ENCODE measurements at places on chromosomes 16 and 17.

DNA sequence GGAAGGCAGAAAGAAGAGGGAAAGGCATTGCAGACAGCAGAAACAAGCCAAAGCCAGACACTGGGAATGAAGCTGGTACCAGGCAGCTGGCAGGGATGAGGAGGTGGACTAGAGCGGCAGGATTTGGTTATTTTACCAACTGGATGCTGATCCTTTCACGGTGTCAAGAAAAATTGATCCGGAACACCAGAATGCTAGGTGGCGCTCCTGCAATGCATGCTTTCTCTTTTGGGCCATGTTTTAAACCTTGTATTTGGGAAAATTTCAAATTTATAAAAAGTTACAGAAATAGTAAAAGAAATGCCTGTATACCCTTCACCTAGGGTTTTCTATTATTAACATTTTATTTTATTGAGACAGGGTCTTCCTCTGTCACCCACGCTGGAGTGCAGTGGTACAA is 224.7 kb downstream of the SOX9 start:
- DNase-seq = no peak
- no peak overlapping the region for H3K4me3 ChIP-seq

DNA sequence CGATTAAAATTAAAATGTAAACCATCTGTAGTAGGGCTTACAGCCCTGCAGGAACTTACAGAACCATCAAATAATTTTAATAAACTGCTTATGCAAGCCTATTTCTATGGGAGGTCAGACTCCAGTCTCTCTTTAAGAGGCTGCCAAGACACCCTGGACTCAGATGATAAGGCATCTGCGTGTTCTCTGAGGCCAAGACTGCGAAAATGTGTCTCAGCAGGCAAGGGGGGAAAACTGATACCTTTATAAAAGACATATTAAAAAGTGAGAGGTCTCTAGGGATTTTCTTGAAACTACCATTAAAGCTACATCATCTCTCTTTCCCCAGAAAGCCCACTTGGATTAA is 32.2 kb downstream of the MPHOSPH6 start:
- peaks cover 4% of the 10 kb centered on the region for H3K4me1 ChIP-seq
- H3K4me3 ChIP-seq = no peak overlapping the region
- H3K27me3 ChIP-seq = no peaks in the 10 kb centered on the region
- DNase-seq = no peak
- H3K36me3 ChIP-seq = no peaks in the 10 kb centered on the region

DNA sequence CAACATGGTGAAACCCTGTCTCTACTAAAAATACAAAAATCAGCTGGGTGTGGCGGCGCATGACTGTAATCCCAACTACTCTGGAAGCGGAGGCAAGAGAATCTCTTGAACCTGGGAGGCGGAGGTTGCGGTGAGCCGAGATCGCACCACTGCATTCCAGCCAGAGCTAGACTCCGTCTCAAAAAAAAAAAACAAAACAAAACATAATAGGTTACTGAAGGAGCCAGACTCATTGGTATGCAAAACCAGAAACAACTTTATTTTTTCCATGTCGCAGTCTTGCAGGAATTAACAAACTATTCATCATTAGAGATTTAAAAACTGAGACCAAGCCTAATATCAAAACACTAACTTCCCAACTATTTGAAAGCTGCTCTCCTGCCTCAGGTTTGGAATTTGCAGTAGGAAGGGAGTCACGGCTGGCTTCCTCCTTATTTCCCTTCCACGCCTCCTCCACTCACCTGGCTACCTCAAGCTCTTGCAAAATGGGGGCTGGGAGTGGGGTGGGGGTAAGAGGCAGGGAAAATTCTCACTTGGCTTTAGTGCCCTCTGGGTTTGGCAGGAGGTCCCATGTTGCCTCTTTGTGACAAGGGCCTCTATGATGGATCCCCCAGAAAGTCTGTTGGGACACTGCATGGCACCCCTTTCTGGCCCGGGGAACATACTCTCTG is 34.1 kb upstream of the MYH10 start:
- H3K27ac ChIP-seq = no peak overlapping the region
- H3K4me1 ChIP-seq = no peaks in the 10 kb centered on the region
- no peaks in the 10 kb centered on the region for H3K27me3 ChIP-seq
- no peaks in the 10 kb centered on the region for H3K36me3 ChIP-seq
- no peak overlapping the region for H3K4me3 ChIP-seq

DNA sequence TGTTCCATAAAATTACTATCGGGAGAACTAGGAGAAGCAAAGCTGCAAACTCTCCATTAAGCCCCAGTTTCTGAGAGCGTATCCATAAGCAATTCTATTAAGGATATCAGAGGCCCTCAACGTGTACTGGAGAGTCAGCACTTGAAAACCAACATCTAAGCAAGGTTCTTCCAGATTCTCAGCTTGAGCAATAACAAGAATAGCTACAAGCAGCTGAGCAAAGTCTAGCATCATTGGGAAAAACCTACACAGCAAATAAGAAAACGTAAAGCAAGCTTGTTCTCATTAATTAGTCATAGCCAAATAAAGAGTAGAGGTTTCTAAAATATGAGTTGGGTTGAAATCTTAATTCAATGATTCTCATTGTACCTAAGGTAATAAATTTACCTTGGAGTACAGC is 26.9 kb upstream of the COX10 start:
- H3K4me1 ChIP-seq = no peaks in the 10 kb centered on the region
- no peaks in the 10 kb centered on the region for H3K27me3 ChIP-seq
- H3K4me3 ChIP-seq = no peak overlapping the region
- no peak overlapping the region for H3K27ac ChIP-seq

GRCh38 chr17:27888067-27888466 is 5.1 kb downstream of the LYRM9 start:
- no peak for DNase-seq
- H3K4me3 ChIP-seq = no peak overlapping the region
- no peaks in the 10 kb centered on the region for H3K4me1 ChIP-seq
- H3K27ac ChIP-seq = no peak overlapping the region
- H3K27me3 ChIP-seq = no peaks in the 10 kb centered on the region

Measured in RWPE2 (cell line).